Hematopoietic multipotent progenitor cell (in vitro differentiated cells): ENCODE measurements at places on chromosomes 6 and 20.

- no peak for DNase-seq
Measured at GRCh38 chr6:55388211-55388610, 60.9 kb downstream of the GFRAL start.

DNA sequence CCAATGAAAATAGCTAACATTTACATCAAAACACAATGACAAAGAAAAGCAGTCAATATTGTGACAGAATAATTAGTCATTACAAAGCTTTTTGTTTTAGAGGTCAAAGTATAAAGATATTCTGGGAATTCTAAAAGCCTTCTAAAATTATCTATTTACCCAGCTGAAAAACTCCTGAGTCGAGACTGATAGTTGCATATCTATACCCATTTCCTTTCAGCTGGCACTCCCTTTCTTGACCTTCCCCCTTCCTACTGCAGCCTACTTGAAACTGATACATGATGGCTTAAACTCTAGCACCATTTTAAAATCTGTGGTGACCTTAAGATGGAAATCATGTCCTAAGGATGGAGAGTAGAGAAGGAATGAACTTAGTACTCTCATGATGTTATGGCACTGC is 38.6 kb downstream of the LMBRD1 start:
- DNase-seq: no peak

DNA sequence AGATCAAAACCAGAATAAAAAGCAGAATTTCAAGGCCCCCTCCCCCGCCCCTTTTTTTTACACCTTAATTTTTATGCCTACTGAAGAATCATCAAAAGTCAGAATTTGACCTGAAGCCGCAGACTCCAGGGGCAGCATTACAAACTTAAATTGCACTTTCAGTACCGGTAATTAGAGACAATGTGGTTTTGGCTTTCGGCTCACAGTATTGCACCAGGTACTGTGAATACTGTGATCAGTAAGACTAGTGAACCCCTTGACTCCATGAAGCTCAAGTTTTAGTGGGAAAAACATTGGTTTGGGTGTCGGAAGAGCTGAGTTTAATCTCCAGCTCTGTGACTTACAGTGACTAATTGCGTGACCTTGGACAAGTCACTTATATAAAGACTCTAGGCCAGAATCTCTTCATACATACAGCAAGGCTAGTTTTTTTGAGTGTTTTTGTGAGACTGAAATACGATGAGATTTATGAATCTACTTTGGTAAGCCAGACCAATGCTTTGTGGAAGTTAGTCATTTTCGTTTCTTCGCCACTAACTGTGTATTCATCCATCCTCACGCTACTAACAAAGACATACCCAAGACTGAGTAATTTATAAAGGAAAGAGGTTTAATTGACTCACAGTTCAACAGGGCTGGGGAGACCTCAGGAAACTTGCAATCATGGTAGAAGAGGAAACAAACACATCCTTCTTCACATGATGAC is 114.7 kb downstream of the SASH1 start:
- no peak for DNase-seq

GRCh38 chr20:59518881-59519706 is 85.2 kb upstream of the PHACTR3 start:
- peak; percentile 67 for DNase-seq
